Common myeloid progenitor, CD34-positive (primary cell): ENCODE measurements at places on chromosomes 16 and 17.
A peak's percentile ranks its signal among the peaks of the same experiment; 100 is the strongest.

GRCh38 chr16:67650023-67650422, 5.1 kb downstream of the CARMIL2 start:
- no peak overlapping the region for H3K27ac ChIP-seq
- no peak overlapping the region for H3K4me3 ChIP-seq
- peaks cover 6% of the 10 kb centered on the region for H3K36me3 ChIP-seq
- DNase-seq, result no peak

DNA sequence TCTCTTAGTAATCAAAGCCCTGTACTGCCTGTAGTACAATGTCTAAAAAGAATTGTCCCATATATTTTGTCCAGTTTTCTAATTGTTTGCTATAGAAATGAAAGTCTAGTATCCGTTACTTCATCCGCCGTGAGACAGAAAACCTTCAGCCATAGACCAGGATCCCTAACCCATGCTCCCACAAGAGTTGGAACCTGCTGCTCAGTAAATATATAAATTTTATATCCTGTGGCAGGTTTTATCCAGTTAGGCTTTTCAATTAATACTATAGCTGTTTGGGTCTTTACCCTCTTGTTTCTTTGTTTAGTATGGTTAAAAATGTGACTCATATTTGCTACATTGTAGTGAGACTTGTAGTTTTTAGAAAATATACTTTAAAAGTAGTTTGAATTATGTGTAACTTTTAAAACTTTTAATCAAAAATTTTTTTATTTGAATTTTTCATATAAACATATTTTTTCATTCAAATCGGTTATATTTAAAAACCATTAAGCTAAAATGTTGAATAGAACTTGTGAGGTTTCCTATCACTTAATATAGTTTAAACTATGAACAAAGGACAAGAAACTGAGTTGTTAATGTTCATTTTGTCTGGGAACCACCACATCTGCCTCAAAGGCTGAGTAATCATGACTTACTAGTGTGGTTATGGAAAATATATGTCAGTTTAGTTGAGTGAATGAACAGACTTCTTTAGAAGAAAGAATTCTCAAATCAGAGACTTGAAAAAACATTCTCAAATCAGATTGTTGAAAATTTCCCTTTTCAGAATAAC, 54.8 kb downstream of the VMP1 start:
- H3K4me3 ChIP-seq, result no peak overlapping the region
- peaks cover 7% of the 10 kb centered on the region for H3K36me3 ChIP-seq
- H3K27ac ChIP-seq, result no peak overlapping the region
- DNase-seq, result peak; percentile 60
- H3K27me3 ChIP-seq, result no peaks in the 10 kb centered on the region

- H3K36me3 ChIP-seq, result peaks cover 5% of the 10 kb centered on the region
- DNase-seq, result no peak
- H3K4me1 ChIP-seq, result peaks cover 44% of the 10 kb centered on the region
- no peak overlapping the region for H3K4me3 ChIP-seq
These were observed 3.1 kb upstream of the BAIAP3 start for GRCh38 chr16:1330260-1330914.

DNA sequence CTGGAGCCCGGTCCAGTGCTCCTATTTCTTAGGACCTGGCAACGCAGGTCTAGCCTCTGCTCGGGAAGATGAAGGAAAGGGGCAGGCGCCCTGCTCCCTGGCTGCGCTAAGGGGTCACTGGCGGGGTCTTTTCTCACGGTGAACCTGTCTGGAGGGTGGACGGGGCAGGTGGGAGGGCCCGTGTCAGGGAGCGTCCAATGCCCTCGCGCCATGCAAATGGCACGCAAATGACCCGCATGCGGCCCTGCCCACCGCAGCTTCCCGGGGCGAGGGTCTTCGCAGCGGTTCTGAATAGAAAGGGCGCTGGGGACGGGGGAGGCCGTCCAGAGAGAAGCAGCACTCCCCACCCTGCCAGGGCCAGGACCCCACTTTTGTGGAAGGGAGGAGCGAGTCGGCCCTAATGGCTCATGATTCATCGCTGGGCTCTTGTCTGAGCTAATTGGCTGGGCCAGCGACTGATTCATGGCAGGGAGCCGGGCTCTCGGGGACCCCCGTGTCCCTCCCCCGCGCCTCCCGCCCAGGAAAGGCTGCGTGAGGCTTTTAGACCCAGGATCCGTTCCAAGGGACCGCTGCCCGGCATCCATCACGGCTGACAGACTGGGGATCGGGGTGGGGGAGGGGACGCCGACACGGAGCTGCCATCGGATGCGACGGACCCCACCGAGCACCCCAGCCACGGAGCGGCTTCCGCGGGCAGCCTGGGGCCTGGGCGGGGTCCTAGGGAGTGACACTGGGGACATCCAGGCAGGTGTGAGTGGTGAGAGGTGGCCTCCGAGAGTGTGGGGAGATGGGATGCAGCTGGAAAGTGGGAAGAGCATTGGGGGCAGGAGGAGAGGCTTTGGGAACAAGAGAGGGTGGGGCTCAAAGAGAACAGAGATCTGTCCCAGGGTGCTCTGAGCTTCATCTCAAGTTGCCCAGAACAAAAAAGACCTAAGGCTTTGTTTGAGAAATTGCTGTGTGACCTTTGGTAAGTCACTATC, 25.0 kb upstream of the NGFR start:
- peak overlapping the region; percentile 28 for H3K4me3 ChIP-seq
- H3K27me3 ChIP-seq, result peaks cover 37% of the 10 kb centered on the region
- peaks cover 10% of the 10 kb centered on the region for H3K4me1 ChIP-seq
- H3K27ac ChIP-seq, result no peak overlapping the region
